ENCODE measurements at places on chromosomes 16 and 17.

DNA sequence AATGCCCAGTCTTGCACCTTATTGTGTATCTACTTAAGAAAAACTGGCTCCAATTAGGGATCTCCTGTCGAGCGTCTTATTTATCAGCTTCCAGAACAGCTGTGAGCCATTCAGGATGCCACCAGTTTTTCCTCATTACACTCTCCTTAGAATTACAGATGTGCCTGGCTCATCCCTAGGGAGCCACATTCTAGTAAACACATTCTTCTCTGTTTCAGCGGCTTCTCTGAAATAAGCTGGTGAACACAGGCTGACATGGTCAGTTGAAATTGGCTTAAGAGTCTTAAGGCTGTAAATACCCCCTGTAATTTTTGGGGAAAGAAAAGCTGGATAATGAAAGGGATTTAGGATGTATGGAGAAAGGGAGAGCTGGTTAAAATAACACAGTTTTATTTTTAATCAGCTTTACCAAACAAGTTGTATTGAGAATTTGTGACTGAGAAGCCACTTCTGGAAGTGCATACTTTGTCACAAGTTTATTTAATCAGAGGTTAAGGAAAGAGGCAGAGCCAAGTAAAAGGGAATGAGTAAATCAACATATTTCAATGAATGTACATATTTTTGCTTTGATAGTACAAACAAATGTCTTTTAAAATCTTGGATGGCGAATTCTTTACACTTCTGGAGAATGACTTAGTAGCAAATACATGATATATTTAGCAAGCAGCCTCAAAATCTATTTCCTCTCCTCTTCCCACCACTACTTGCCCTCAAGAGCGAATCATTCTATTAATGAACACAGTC lies 562.0 kb upstream of the GOT2 start:
- DNase-seq = no peak

DNA sequence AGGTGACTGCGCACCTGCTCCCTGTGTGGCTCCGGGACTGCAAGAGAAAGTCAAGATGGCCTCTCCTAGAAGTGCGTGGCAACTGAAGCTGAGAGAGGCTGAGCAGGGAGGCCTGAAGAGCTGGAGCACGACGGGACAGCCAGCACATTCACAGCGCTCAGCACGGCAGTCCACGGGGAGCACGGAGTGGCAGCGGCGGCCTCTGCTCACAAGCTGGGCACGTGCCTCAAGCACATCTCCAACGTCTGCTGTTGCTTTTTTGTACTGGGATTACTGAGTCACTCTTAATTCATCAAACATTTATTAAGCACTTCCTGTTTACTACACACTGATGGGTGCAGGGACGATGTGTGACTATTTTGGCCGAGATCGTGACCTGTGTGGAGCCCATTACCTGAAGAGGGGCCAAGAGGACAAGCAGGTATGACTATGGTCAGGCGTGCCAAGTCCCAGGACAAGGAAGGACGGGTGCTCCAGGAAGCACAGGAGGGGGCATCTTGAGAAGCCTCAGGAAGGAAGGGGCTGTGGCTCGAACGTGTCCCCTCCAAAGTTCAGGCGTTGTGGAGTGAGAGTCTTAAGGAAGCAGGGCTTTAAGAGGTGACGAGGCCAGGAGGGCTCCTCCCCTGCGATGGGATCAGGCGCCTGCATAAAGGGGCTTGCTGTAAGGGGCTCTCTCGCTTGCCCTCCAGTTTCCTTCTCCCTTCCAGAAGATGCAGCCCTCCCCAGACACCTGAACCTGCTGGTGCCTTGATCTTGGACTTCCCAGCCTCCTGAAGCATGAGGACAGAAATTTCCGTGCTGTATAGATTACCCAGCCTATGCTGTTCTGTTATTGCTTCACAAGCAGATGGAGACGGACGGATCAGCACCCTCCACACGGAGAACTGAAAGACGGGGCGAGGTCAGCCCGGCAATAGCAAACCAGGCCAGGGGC lies 105.8 kb downstream of the ADCY9 start:
- DNase-seq = no peak

DNA sequence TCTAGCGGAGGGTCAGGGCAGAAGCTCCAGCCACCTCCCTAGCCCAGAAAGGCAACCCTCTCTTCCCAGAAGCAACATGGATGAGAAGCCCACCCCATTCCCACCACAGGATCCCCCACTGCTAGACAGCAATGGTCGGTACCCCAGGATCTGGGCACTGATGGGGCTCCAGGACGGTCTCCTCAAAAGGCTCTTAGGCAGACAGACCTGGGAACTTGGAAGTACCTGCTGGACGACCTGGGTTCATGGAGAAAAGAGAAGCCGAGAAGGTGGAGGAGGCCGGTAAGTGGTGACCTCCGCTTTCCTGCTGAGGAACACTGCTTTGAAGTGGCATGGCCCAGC lies 96.6 kb downstream of the TBC1D16 start:
- DNase-seq = no peak

- no peak for DNase-seq
Observed at GRCh38 chr17:77327566-77328464, 187.0 kb downstream of the SEC14L1 start.

DNA sequence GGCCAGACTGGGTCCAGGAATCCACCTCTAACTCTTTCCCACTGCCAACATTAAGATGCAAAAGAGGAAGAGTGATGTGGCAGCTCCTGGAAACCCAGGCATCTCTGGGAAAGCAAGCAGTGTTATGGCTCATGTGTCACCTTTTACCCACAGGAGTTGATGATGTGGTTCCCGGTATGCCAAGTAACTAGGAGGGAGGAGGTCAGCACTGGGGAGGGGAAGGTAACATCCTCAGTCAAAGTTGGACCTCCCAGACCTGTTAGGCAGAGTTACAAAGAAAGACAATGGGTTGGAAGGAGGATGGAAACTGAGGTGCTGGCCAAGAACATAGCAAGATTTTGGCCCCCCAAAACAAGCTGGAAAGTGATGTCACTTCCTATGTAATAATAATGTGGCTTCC lies 11.4 kb downstream of the KRABD2 start:
- no peak for DNase-seq

DNA sequence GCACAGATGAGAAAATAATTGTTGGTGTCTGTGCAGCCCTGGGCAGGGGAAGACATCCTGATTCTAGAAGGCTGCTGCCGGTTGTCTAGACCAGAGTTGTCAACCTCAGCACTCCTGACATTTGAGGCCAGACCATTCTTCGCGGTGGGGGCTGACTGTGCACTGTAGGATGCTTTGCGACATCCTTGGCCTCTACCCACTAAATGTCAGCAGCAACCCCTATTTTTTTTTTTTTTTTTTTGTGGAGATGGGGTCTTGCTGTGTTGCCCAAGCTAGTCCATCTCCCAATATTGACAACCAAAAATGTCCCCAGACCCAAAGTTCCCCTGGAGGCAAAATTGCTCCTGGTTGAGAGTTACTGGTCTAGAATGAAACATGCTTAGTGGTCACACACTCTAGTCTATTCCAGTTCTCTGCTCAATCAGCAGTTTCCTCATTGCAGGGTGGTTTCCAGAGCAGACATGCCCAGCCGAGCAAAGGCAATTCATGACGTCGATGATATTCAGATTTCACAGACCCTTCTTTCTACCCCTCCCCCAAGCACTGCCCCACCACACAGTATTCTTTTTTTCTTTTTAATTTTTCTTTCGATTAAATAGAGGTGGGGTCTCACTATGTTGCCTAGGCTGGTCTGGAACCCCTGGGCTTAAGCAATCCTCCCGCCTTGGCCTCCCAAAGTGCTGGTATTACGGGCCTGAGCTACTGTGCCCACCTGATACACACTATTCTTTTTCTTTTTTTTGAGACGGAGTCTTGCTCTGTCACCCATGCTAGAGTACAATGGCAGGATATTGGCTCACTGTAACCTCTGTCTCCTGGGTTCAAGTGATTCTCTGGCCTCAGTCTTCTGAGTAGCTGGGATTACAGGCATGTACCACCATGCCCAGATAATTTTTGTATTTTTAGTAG lies 9.0 kb downstream of the C17orf99 start:
- no peak for DNase-seq

DNA sequence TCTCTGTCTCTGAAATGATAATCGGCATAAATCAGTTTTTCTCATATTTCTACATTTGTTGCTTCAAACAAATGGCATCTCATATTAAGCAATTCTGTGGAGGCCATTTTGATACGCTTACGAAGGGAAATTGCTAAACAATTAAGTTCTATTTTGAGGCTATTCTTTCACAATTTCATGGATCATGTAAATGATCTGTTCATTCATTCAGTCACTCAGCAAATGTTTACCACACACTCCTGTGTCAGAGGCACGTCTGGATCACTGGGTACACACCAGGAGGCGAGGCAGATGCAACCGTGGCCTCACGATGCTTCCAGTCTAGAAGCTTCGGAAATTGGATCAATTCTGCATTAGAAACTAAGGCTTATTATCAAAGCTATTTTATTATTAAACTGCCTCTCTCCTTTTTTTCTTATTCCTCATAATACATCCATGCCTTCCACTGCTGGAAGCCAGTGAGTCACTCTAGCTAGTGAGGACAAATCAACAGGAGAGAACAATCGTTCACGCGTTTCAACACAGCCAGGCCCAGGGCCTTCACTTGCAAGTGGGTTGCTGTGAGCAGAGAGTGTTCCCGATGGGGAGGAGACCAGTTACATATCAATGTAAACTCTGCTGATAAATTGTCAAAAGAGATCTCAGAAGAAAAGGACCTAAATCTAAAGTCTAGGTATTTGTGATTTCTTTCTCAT lies 11.3 kb upstream of the SLC39A11 start:
- DNase-seq = no peak

- no peak for DNase-seq
Observed at GRCh38 chr17:47644324-47644723, 5.4 kb upstream of the KPNB1 start.

DNA sequence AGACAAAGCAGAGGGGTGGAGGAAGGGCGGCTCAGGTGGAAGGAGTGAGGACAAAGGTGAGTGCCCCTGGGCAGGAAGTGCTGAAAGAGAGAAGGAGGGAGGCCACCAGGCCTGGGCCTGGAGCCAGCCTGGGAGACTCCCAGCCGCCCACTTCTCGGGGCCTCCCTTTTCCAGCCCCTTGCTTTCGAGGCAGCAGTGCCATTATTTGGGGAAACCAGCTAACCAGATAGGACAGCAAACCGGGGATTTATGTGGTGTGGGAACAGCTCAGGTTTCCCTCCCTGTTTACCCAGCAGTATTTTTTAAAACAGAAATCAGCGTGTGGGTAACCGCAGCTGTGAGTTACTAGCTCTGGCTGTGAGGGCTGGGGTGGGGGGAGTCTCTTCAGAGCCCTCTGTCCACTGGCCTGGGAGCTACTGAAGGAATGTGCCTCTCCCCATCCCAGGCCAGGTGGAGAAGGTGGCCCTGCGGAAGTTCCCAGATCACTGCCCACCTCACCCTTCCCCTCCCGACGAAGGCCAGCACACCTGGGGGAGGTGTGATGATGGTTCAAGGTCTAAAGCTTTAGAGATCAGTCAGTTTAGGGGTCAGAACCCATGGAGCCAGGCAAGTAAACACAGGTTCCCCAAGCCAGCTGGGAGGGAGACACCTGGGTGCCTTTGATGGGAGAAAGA lies 8.4 kb upstream of the MEOX1 start:
- no peak for DNase-seq

- DNase-seq = no peak
Observed at GRCh38 chr16:86062271-86062965, 163.5 kb downstream of the IRF8 start.

GRCh38 chr16:57000271-57001025 lies 11.1 kb downstream of the NLRC5 start:
- peak; percentile 68 for DNase-seq

GRCh38 chr17:43714465-43715149 lies 44.0 kb downstream of the SOST start:
- no peak for DNase-seq

DNA sequence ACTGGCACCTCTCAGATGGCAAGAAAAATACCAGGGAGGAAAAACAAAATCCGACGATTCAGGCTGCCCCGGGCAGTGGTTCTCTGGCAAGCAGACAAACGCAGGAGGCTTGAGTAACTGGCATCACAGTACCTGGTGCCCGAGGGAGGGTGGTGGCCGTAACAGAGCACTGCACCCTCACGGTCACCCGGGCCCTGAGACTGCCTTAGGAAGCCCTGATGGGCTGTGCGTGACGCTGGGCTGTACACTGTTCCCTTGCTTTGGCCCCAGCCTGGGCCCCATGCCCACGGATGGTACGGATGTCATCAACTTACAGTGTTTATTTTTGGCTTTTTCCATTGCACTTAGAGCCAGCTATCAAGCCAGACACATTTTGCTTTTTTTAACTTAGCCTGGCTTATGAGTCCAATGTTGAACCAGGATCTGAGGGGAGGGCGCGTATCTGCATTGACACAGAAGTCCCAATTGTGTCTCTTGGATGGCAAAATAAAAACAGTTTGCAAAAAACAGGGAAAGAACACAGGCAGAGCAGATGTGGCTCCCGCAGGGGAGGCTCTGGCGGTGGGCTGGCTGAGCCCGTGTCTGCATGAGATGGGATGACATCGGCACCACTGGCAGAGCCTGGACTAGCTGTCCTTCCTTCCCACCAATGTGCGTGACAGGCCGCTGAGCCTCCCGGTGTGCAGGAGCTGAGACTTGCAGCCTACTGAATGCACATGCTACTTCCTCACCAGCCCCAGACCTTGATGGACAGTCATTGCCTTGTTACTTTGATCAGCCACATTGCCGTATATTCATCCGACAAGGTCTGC lies 287.7 kb downstream of the FOXL1 start:
- no peak for DNase-seq

DNA sequence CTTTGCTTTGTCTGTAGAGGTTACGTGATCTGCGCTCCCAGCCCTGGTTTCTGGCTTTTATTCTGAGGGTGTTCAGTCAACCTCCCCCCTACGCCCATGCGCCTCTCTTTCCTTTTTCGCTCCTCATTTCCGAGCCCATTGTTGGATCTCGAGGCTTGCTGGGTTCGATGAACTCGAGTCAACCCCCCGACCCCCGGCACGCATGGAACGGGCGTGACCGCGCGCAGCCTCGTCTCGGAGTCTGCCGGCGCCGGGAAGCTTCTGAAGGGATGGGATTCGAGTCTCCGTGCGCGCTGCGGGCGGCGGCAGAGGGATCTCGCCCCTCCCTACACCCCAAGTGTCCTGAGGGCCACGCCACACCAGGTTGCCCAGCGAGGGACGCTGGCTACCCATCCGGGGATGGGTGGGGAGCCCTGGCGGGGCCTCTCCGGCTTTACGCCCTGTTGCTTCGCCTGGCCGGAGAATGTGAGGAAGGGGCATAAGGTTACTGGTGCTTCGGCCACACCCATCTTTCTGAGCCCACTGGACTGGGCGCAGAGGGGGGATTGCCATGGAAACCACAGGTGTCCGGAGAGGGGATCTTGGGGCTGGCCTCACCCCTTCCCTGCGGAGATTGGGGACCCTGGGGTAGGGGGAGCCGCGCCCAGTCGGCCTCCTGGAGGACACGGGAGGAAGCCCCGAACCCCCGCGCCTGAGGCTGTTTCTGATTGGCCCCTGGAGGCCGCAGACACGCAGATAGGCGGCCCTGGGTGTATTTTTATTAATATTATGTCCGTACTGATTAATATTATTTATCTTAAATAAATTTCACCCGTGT lies 1.8 kb downstream of the MAPT start:
- no peak for DNase-seq

DNA sequence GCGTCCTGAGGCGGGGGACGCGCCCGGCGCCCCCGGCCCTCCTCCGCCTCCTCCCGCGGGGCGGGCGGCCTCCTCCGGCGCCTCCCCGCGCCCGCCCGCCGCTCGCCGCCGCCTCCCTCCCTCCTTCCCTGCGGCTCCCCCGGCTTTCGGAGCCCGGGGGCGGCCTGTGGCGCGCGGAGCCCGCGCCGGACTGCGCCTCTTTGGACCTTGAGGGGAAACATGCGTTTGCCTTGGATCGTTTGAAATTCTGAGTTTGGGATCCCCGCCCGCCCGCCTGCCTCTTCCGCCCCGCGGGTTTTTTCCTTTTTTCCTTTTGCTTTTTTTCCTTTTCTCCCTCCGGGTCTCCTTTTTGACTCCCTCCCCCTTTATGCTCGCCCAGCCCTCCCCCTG lies 390 bp downstream of the ZNRF1 start:
- DNase-seq = peak; percentile 27

Measured in activated CD4-positive, alpha-beta T cell treated with anti-CD3 and anti-CD28 coated beads for 48 hours (primary cell).